ENCODE measurements at places on chromosomes 5 and 9.

DNA sequence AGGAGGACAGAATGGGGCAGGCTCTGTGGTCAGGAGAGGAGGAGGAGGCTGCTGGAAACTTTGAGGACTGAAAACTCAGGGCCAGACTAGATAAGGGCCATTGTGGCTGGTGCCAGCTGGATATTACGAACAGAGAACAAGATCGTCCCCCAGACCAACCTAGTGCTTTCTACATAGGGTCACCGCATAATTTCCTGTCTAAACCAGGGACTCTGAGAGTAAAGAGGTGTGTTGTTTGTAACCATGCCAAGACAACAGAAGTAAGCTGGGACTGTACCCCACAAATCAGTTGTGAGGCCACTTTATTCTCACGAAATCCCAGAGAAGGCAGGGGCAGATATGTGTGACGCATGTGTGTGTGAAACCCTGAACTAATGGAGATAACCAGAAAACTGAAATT is 20.3 kb upstream of the GFPT2 start:
- no peak for DNase-seq

- no peak for DNase-seq
Observed at GRCh38 chr5:31083364-31083763, 110.1 kb upstream of the CDH6 start.

- no peak for DNase-seq
Observed at GRCh38 chr9:75111019-75111622, 22.8 kb downstream of the OSTF1 start.

DNA sequence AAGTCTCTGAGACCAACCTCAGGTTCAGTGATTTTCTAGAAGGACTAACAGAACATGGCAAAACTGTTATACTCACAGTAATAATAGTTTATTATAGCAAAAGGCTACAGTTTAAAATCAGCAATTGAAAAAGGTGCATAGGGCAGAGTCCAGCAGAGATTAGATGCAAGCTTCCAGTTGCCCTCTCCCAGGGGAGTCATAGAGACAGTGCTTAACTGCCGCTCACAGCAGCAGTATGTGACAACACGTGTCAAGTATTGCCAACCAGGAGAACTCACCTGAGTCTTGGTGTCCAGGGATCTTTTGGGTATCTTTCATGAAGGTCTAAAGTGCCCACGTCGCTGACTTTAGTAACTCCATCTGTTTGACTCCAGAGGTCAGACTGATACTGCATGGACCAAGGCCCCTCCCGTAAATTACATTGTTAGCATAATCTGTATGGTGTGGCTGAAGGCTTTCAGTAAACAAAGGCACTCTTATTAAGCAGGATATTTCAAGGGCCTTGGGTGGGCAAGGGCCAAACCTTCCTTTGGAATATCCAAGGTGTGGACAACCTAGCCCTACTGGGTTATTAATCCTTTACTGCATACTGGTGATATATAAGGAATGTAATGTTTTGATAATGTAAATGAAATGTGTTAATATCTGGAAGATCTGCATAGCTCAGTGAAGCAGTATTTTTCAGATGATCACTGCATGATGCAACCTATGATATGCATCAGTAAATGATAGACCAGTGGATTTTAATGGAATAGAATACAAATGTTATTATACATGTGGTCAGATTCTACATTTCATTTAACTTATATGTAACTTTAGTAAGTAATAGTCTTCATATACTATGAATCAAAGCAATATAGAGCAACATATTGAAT is 44.0 kb downstream of the RASA1 start:
- no peak for DNase-seq

- no peak for DNase-seq
Observed at GRCh38 chr9:7240569-7241311, 483.0 kb downstream of the KDM4C start.

GRCh38 chr9:126561582-126561981 is 52.1 kb upstream of the LMX1B start:
- DNase-seq = no peak

- DNase-seq = no peak
Observed at GRCh38 chr9:27247756-27248155, 49.2 kb downstream of the EQTN start.

- DNase-seq = no peak
Observed at GRCh38 chr5:50934343-50934742, 267.9 kb downstream of the PARP8 start.

DNA sequence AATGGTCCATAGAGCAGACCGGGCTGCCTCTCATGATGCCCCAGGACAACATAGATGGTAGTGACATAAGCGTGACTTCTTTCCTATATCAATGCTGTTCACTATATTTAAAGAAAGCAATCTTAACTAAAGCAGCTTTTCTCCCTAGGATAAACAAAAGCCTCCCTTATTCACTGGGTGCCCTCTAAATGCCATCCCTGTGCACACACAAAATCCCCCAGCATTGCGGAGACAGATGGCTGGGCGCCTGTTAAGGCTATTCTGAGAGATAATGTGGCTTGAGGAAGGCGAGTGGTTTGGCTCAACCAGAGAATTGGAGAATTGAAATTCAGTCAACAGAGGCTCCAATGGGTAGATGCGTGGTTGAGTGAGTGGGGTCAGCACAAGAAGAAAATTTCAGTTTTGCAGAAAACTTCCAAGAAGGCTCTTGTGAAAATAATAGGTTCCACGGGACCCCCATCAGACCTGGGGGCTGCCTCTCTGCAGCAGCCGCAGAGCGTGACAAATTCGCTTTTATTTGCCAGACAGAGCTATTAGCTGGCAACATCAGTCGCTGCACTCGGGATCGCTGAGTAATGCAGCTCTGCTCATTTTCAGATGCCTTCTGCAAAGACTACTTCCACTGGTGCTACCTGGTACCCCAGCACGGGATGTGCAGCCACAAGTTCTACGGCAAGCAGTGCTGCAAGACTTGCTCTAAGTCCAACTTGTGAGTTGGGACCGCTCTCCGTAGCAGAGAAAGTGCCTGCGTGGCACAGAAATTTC is 103.9 kb upstream of the ICE1 start:
- DNase-seq = no peak

DNA sequence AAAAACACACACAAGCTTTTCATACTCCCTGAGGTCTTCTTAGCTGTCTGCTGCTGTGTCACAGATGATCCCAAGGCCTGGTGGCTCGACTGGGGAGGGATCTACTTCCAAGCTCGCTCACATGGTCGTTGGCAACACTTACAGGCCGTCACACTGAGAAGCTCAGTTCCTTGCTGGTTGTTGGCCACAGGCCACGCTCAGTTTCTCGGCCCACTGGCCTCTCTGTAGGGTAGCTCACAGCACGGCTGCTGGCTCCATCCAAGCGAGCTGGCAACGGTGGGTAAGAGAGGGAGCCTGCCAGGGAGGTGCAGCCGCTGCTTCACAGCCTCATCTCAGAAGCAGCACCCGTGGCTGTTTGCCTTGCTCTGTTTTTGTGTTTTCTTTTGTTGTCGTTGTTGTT is 43.8 kb upstream of the GFPT2 start:
- no peak for DNase-seq

GRCh38 chr5:80937584-80938356 is 22.4 kb upstream of the RASGRF2 start:
- no peak for DNase-seq

DNA sequence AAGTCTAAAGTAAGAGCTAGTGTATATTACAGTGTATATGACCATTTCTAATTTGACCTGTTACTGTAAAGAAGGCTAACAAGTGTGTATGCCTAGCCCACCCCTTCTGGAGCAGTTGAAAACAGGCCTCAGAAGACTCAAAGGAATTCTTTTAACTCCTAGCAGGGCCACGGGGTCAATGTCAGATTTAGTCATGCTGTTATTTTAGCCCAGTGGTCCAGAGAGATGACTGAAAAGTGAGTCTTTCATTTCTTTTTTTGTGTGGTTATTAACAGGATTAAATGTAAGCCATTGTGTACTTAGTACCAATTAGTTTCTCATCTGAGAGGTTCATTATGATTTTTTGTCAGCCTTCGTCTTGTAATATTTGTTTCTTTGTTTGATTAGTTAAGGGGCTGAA is 24.4 kb downstream of the ZCCHC7 start:
- DNase-seq = no peak

DNA sequence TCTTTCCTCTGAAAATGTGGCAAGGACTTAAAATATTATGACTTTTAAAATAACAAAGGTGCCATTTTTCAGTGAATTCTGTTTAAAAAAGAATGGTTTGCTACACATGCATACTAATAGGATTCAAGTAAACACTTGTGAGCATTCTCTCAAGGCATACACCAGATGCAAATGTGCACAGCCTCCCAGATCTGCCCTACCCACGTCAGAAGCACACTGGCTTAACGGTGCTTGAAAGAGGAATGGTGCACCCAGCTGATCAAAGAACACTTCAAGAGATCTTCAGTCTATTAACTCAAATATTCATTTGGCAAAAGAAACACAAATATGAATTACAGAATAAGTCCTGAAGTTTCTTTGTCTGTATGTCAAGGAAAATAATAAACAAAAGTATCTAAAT is 15.8 kb downstream of the GABRB2 start:
- no peak for DNase-seq

- no peak for DNase-seq
Observed at GRCh38 chr9:127154390-127155191, 32.2 kb upstream of the ANGPTL2 start.

DNA sequence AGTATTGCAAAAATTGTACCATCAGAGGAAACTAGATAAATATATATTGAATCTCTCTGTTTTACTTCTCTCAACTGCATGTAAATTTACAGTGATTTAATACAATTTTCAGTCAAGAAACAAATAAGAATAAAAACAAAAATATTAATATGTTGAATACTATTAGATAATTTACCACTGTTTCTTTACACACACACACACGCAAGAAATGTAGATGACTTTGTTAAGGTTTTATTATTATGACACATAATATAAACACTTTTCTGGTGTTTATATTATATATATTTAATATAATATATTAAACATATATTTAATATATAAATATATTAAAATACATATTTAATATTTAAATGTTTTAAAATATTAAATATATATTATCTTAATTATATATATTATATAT is 814.3 kb upstream of the CDH10 start:
- DNase-seq = no peak

All from activated CD4-positive, CD25-positive, alpha-beta regulatory T cell treated with anti-CD3 and anti-CD28 coated beads, Interleukin-2, amount 50 U/mL, for 16 hours (primary cell).